ENCODE measurements at places on chromosomes 7 and 10. TPM values are rescaled to one million over a fixed set of nuclear protein-coding genes. Genes with fewer than 3 reads are reported as not detected.

GPC2 gene
- 13.6 TPM for total RNA-seq

SCIN gene
- 14.7 TPM for total RNA-seq

DRGX gene
- not detected for total RNA-seq

SPDYE2 gene
- not detected for total RNA-seq

FZD8 gene
- total RNA-seq = 18.7 TPM

PNLIP gene
- total RNA-seq = not detected

GIMAP5 gene
- total RNA-seq = not detected

ZNF488 gene
- total RNA-seq = 0.29 TPM

AFAP1L2 gene
- total RNA-seq = 8.1 TPM

GRM8 gene
- total RNA-seq = 0.21 TPM

VENTX gene
- total RNA-seq = not detected

PDZD7 gene
- 3.5 TPM for total RNA-seq

SEPTIN14 gene
- not detected for total RNA-seq

GRCh38 chr7:2478800-2479199 is 2.6 kb upstream of the GRIFIN start:
- no peak for DNase-seq

DNA sequence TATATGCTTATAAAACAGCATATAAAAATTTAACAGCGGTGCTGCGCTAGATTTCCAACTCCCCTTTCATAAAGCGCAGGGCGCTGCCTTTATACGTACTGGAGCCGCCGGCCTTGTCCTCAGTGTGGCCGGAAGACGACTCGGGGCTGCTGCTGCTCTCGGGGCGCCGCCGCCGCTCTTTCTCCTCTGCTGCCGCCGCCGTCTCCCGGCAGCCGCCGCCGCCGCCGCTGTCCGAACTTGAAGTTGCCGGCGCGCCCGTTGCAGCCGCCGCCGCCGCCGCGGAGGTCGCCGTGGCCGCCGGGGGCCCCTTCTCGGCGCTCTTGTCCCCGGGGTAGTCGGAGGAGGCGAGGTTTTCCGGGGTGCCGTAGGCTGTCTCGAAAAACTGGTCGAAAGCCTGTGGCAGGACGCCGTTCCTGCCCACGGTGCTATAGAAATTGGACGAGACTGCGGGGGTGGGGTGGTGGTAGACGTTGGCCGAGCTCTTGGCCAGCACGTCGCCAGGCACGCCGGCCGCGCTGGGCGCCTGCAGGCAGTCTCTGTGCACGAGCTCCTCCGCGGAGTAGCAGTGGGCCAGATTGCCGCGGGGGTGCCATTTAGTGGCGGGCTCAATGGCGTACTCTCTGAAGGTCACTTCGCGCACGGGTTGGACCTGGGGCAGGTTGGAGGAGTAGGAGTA is 557 bp downstream of the HOXA11 start:
- DNase-seq = no peak

DNA sequence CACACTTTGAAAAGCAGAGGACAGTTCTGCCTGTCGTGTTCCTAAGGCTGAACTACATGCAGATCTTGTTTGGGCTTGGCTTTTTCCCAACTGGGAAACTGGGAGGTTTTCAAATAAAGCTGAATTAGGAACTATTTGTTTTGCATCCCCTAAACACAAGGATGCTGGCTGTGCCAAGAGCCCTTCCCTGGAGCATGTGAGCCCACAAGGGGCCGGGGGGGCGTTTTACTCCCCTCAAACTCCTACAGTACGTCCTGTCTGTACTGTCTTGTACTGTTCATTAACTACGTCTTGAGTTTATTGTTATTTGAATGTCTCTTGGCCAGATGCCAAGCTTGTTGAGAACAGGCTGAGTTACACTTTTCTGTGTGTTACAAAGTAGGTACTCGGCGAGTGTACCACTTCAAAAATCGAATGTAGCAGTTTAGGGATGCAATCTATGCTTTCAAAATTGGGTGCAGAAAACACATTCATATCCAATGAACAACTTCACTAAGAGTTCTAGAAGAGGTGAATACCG is 94.9 kb downstream of the GFRA1 start:
- no peak for DNase-seq

DNA sequence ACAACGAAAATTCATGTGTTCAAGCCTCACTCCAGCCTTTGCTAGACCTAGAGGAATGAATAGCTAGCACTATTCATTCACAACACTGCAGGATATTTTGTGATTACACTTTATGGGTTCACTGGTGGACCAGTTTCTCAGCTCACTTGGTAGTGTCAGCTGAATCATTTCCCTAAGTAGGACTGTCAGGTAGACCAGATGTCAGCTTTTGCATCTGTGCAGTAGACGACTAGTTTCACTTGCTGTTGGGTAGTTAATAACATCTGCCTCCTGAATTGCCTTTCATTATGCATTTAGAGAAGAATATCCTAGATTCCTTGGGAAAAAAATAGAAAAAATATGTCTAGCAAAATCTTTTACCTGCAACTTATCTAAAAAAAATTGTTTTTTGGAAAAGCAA is 296.4 kb downstream of the ADARB2 start:
- DNase-seq = no peak

GRCh38 chr10:129645487-129645886 is 178.4 kb downstream of the MGMT start:
- no peak for DNase-seq

DNA sequence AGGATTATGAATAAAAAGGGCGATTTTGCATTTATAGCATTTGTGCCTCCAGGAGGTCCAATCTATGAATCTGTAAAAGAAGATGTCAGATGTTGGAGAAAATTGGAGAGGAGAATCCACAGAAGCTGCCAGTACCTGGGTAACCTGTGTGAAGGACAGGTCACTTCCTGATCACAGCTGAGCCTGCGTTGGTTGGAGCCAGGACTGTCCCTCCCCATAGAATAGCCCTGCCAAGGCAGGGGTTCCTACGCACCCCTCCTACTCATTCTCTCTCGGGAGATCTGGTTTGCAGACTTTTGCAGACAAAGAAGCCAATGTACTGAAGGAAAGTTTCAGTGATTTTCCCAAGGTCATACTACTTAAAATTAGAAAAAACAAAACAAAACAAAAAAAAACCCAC is 10.3 kb upstream of the C10orf120 start:
- no peak for DNase-seq

GRCh38 chr10:110488940-110489339 is 8.8 kb upstream of the DUSP5 start:
- no peak for DNase-seq

- no peak for DNase-seq
Measured at GRCh38 chr10:85224366-85224940, 896.1 kb downstream of the CCSER2 start.

- no peak for DNase-seq
Measured at GRCh38 chr7:159097661-159098423, 46.8 kb downstream of the VIPR2 start.

DNA sequence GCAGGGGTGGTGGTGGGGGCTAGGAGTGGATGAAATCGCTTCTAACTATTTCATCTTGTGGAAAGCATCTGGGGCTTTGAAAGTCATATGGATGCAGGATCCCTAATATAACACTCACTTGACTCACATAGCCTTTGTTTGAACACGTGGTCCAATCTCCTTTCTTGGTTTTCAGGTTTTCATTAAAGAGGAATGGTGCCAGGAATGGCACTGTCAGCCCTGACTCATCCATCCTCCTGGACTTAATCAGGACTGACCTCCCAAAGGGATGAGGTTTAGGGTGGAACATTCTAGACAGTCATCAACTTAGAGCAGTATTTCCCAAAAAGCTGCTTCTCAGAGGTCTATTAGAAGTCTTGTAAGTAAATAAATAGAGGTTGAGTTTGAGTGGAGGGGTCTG is 162.0 kb upstream of the PLXNA4 start:
- DNase-seq = peak; percentile 52

GRCh38 chr7:78222001-78222751 is 423.6 kb downstream of the PHTF2 start:
- no peak for DNase-seq

DNA sequence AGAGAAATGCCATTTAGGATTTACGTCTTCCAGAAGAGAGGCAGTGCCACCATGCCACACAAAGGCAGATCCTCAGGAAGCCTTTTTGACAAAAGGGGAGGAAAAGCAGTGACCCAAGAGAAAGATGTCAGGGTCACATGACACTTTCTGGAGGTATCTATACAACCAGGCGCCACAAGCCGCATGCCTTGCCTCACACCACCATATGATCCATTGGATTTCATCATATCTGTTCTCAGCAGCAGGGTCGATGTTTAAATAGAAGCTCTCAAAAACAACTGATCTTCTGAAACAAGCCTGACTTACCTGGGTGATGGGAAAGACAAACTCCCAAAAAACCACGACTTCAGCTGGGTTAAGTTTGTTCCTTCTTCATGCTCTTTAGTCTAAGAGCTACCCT is 52.5 kb upstream of the UNC5B start:
- DNase-seq = no peak

- DNase-seq = no peak
Measured at GRCh38 chr7:44962483-44963251, 16.1 kb downstream of the MYO1G start.

GRCh38 chr7:56026538-56026937 is 24.7 kb downstream of the PSPH start:
- DNase-seq = no peak

- no peak for DNase-seq
Measured at GRCh38 chr7:84638339-84638697, 443.7 kb upstream of the SEMA3A start.

- DNase-seq = no peak
Measured at GRCh38 chr7:152108359-152108758, 82.9 kb downstream of the GALNT11 start.

DNA sequence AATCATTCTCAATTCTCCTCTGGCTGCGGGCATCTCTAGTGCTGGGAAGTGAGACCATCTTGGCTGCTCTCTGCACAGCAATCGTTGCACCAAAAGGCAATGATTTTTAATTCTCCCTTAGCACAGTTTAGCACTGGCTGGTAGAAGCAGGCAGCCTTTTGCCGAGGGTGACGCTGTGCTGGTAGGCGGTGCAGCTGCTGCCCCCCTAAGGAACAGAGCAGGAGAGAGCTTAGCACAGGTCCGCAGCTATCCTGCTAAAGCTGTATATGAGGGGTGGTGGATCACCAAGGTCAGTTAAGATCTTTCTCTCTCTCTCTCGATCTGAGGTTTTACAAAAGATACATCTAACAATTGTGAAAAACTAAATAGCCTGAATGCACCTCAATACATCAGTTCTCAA is 390.1 kb downstream of the GATA3 start:
- DNase-seq = no peak

- peak; percentile 21 for DNase-seq
Measured at GRCh38 chr7:22781230-22781711, 41.4 kb downstream of the TOMM7 start.

DNA sequence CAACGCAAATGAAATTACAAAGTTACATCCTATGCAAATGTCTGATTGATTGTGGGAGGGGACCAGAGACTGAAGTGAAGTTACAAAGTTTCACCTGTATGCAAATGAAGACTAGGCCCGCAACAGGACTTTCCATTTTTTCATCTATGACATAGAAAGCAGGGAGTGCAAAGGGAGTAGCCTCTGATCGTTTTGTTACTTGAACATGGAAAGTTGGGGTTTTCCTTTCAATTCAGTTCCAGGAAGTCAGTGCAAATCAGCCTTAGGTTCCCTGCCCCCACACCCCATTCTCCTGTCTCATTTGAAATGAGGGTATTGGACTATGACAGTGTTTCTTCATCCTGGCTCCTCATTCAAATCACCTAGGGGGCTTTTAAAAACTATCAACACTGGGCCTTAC is 96.9 kb upstream of the HABP2 start:
- no peak for DNase-seq

DNA sequence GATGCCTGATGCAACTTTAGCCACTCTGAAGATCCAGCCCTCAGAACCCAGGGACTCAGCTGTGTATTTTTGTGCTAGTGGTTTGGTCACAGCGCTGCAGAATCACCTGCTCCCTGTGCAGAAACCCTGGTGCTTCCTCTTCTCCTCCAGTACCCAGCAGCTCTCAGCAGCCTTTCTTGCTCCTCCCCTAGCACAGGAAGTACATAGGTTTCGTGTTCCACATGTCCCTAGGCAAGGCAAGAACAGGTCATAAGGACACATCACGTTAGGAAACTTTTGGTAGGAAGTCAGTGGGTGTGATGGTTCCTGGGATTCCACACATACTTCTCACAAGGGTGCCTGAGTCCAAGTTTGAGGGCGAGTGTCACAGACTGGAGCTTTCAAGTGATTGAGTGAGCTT is 167.9 kb upstream of the PRSS1 start:
- DNase-seq = no peak

GRCh38 chr10:124707551-124707950 is 36.6 kb downstream of the FAM53B start:
- DNase-seq = no peak

DNA sequence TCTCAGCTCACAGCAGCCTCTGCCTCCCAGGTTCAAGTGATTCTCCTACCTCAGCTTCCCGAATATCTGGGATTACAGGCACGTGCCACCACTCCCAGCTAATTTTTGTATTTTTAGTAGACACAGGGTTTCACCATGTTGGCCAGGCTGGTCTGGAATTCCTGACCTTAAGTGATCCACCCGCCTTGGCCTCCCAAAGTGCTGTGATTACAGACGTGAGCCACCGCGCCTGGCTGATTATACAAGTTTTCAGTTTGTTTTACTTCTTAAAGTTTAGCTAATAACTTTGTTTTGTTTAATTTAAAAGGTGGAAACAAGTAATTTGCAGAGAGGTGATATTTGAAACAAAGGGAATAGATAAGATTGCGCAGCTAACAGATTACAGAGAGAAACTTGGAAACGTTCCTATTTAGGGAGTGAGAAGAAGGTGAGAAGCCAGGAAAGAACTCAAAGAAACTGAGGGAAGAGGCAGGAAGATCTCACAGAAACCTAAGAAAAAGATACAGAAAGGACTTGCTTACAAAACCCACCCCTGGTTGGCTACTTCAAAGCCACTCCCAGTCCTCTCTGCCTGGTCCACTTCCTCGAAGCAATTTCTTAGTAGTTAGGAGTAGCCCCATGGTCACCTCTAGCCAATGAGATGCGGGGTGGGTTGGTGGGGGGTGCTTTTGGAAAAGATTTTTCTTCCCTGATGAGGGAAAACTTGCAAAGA is 15.0 kb upstream of the PDLIM1 start:
- DNase-seq = no peak

DNA sequence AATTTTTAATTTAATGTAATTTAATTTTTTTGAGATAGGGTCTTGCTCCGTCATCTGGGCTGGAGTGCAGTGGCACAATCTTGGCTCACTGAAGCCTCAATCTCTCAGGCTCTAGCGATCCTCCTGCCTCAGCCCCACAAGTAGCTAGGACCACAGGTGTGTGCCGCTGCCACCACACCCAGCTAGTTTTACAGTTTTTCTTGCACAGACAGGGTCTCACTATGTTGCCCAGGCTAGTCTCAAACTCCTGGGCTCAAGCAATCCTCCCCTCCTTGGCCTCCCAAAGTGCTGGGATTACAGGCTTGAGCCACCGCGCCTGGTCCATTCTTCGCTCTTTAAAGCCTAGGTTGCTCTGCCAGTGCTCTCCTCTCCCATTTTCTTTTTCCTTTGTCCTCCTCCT is 12.9 kb downstream of the CALML3 start:
- DNase-seq = no peak

DNA sequence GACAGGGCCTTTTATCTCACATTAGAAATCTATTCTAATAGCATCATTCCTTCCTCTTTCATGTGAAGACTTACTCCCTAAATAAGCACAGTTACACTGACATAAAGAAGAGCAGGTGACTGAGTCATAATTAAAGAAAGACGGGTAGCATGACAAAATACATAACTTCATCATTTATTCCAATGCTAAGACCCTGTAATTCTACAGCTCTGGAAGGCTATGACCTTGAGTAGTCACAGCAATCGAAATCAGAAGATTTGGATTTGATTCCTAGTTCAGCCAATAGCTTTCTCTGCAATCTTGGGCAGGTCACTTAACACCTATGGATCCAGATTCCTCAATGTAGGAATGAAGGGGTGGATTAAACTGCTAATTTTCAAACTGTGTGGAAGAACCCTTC is 42.7 kb downstream of the KDM7A start:
- DNase-seq = no peak

Measured in kidney epithelial cell (primary cell).